ENCODE measurements at places on chromosomes 2 and 18.

GRCh38 chr2:65128297-65129190, 1.4 kb downstream of the RAB1A start:
- DNase-seq = peak; percentile 55

GRCh38 chr2:223989856-223990232, 32.6 kb downstream of the MRPL44 start:
- no peak for DNase-seq

DNA sequence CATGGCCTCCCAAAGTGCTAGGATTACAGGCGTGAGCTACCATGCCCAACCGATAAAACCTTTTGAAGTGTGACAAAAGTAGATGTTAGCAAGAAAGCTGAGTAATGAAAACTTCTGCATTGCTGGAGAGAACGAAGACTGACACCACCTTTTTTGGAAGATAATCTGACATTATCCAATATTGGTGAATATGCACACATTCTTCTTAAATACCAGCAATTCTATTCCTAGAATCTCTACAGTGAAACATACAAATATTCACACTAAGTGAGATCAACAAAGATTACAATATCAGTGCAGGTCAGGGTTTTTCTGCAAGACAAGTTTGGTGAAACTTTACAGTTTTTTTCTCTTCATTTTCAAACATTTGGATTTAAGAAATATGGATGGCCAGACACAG, 7.8 kb downstream of the PIAS2 start:
- DNase-seq = no peak

DNA sequence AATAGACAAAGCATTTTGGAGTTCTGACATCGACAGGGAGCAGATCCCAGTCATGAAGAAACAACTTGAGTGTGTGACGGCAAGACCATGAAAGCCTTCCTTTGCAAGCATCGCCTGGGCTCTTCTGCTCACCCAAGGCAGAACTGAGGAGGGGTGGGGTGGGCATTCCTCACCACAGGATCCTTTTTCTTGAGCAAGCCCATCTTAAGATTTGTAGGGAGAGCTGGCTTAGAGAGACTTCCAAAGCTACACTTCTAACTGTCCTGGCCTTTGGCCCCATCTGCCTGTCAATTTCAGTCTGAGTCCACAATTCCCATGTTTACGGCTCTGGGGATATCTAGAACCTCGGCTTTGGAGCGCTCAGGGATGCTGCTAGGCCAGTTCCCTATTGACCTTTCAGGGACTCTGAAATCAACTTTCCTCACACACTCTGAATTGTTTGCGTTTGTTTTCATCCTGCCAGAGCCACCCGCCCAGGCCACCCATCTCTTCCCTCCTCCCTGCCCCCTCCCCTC, 3.7 kb downstream of the KLHL14 start:
- DNase-seq = no peak

GRCh38 chr2:62344472-62344871, 148.6 kb downstream of the B3GNT2 start:
- no peak for DNase-seq

DNA sequence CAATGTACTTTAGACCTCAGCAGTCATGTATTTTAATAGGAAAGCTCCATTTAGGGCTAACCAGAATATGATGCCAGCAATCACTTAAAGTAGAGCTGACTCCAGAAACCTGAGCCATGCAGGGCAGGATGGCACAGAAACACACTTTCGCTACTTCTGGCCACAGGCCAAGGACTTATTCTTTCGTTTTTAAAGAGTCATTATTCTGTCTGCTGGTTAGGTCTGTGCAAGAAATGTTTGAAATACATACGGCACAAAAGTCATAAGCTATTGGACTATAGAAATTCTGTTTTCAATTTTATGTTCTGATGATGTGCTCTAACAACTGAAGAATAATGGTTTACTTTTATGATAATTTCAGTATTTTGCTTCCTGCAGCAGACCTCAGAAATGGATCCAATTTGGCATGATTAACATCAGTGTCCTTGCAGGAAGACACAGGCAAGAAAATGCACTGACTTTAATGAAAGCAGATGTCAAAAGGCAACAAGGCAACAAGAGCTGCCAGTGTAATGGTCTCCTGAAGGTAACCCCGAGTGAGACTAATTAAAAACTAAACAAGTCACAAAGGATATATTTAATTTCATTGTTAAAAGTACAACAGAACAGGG, 114.4 kb upstream of the CHRNA1 start:
- DNase-seq = peak; percentile 61

DNA sequence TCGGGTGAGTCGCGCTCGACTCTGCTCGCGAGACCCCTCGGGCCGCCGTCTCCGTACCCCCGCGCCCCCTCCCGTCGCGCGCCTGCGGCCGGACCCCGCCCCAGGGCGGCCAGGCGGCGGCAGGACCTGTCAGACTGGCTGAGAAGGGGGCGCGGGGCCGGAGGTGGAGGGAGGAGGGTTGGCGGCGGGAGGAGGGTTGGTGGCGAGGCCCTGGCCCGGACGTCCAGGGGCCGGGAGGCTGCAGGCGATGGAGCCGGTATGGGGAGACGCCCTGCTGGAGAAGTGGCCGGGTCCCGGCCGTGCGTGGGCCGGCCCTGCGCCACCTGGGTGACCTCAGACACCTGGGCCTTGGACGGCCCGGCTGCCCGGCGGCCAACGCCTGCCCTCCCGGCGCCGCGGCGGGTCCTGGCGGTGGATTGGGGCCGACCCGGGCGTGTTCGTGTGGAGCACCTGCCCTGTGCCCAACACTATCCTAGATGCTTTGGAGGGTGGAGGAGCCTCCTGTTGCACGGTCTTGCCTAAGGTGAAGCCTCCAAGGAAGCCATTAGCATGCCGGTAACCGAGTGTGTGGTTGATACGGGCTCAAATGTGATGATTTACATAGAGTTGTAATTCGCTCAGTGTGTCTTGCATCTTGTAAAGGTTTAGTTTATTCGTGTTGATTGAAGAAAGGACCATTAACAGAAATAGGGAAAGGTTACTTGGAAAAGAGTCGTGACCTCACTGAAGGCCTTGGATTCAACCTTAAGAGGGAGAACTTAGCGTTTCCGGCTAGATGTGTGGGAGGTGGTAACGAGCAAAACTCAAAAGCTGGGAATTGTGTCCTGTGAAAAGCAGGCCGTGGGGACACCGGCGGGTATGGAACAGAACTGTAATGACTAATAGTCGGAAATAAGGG, 550 bp downstream of the MYL12B start:
- DNase-seq = peak; percentile 49

DNA sequence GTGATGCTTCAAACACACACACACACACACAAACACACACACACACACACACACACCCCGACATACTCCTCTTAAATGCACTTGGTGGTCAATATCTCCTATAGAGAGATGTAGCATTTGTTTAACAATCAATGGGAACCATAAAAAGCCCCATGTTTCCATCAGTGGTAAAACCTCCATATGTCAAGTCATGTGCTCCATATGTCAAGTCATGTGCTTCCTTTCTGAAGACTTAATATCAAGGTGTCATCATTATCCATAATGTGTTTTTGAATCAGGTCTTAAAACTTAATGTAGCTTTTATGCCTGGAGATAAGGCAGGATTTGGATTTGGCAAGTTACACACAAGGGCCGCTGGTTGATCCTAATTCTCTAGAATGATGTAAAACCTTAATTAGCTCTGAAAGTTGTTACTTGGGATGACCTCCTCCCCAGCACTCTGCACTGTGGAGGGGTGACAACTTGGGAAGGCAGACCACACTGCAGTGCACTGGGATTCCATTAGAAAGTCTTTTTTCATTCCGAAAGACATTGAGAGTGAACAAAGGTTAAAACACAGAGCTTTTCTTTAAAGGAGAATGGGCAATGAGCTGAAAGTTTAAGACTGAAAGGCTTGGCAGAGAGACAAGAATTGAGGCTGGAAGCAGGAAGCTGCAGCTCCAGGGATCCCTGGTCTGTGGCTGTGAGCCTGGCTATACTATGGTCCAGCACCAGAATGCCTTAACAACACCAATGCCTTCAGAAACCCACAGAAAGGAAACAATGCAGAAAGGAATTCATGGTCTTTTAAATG, 26.4 kb downstream of the ALK start:
- DNase-seq = peak; percentile 5

DNA sequence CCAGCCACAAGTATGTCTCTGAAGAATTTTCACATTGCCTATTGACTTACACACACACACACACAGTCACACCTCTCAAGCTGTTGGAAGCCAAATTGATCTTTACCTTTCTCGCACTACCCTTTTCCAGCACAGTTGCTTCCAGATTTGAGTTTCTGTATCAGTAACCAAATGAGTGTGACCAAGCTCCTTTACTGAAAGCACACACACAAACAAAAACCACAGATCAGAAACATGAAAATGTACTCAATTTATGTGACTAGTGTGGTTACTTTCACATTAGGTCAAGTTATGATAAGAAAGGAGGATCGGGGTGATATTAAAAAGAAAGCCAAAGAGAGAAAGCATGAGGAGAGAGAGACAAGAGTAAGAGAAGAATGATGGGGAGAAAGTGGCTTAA, 993.9 kb upstream of the POU3F3 start:
- no peak for DNase-seq

GRCh38 chr2:140154706-140155105, 1374.5 kb upstream of the NXPH2 start:
- DNase-seq = no peak

GRCh38 chr2:68925295-68925896, 27.3 kb downstream of the GKN2 start:
- DNase-seq = peak; percentile 52

GRCh38 chr2:73920577-73921545, 5.8 kb upstream of the DGUOK start:
- DNase-seq = peak; percentile 40

DNA sequence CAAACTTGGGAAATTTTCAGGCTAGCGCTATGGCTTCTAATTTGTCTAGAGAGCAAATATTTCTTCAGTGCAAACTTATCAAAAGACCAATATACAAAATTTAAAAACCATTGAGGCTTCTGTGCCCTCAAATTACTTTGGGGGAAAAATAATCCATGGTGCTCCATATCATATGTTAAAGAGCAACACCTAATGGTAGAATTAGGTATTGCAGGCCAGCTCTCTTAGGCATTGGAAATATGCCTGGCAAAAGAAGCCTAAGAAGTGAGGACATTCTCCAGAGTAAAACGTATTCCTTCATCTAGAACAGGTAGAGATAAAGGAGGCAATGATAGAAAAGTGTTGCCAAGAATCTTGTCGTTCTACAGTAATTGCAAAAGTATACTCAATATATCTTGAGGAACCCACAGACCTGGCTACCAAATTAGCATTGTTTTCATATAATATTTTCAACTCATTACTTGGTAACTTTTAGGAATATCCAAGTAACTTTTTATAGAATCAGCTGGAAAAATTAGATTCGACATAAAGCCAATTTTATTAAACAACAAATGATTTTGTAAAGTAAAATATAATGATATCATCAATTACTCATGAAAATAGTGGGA, 401.1 kb downstream of the BCL11A start:
- peak; percentile 23 for DNase-seq

DNA sequence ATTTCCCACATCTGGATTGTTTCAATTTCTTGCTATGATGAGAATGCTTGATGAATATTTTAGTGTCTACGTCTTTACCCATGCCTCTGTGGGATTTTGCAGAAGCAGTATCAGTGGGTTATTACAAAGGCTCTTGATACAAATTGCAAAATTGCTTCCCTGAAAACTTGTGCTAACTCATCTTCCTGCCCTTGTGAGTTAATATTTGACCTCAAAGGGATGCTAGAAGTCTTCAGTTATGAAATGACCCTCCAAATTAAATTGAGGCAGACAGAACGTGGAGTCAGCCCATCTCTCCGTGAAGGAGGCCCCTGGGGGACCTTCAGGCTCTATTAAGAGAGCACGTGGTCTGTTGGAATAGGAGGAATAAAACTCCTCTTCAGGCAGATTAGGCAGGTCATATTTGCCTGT, 239.2 kb upstream of the HS6ST1 start:
- DNase-seq = peak; percentile 75

- DNase-seq = peak; percentile 30
Measured at GRCh38 chr18:12233378-12233777, 20.8 kb upstream of the CIDEA start.

GRCh38 chr2:68108120-68108519, 45.3 kb upstream of the C1D start:
- no peak for DNase-seq

DNA sequence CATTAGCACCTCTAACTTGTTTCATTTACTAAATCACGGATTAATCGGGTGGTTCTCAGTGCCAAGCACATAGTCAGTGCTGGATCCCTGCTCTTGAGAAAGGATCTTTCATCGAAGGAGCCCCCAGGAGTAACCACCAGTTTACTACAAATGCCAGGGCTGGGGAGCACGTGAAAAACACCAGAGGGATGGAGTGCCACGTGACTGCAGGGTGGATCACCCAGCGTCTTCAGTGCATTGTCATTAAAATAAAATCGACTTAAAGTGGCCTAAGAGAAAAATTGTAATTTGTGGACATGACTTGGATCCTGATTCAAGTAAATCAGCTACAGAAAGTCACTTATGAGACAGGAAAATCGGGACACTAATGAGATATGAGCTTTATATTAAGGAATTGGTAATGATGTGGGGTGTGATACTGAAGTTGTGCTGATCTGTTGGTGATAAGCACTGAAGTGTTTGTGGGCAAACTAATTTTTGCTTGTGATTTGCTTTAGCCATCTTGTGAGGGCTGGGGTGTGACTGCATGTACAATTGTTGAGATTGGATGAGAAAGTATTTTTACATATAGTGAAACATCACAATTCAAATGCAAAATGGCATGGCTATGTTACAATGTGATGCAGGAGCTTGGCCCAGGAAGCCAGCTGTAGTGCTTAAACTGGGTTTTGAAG, 63.8 kb downstream of the NCK2 start:
- DNase-seq = no peak

DNA sequence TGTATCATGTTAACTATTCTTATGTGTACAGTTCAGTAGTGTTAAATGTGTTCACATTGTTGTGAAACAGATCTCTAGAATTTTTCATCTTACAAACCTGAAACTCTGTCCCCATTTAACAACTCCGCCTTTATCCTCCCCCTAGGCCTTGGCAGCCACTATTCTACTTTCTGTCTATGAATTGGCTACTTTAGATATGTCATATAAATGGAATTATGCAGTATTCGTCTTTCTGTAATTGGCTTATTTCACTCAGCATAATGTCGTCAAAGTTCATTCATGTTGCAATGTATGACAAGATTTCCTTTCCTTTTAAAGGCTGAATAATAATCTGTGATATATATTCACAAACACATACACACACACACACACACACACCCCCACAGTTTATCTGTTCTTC, 12.4 kb downstream of the ARMC9 start:
- DNase-seq = no peak
